ENCODE measurements at places on chromosomes 16 and 17.
A peak's percentile ranks its signal among the peaks of the same experiment; 100 is the strongest.

GRCh38 chr17:62572888-62573401 lies 54.5 kb upstream of the MRC2 start:
- DNase-seq: no peak

GRCh38 chr16:154217-155030 lies 2.0 kb downstream of the HBZ start:
- no peak for DNase-seq

DNA sequence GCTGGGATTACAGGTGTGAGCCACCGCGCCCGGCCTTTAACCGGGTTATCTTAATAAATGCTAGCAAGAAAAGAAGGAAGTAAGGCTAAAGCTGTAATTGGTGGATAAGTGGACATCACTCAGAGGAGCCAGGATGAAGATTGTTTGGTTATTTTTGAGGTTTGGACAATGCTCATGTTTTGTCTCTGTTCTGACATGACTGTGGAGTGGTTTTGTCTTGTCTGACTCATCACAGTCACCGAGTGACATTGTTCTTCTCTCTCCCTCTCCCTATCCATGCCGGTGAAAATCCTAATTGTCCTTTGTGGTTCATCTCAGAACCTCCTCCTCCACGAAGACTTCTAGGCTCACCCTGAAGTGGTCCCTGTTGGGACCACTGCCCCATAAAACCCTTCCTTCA lies 23.5 kb upstream of the GRIN2A start:
- DNase-seq: no peak

DNA sequence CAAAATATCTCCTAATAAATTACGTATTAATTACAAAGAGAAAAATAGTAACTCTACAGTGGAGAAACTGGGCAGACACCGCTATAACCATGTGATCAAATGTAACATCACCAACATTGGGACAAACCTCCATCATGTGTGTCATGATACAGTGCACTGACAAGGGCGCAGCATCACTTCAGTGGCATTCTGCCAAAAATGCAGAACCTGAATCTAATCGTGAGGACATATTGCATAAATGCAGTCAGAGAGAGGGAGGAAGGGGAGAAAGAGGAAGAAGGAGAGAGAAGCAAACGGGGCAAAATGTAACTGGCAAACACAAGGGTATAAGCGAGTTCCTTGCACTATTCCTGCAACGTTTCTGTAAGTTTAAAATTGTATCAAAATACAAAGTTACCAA lies 74.2 kb upstream of the MARCHF10 start:
- no peak for DNase-seq

DNA sequence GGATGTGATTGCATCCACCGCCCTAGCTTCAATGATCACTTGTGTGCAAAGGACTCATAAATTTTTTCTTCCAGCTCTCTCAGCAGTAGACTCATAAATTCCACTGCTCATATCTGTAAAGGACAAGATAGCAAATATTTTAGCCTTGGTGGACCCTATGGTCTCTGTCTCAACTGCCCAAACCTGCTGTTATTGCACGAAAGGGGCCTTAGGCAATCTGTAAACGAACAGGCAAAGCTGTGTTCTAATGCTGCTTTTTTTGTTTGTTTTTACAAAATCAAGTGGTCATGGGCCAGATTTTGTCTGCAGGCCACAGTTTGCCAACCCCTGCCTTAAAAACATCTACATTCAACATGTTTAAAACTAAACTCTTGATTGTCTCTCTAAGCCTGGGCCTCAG lies 34.1 kb downstream of the FAM20A start:
- no peak for DNase-seq

DNA sequence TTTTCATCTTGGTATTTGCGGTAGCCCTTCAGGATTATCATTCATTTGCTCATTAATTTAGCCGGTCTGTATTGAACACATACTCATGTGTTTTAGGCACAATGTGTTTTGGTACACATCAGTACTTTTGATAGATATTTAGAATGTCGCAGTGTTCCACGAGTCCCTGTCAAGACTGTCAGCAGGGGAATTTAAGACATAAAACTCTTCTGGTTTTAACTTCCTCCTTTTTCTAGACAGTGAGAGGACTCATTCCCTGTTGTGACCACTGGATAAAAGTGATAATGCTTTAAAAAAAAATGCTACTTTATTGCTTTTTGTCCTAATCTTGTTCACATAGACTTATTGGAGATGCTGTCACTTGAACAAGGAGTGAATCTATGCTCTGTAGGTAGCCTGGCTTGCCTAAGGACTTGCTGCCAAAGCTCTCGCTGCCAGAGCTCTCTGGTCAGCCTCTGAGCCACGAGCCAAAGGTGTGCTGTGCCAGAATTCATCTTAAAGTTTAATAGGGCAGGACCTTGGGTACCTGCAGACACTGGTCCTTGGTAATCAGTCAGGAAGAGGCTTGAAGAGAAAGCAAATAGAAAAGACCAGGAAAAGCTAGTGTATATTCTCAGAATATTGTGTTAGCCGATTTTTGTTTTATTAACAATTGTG lies 5.4 kb downstream of the DCAF7 start:
- DNase-seq: no peak

- DNase-seq: no peak
Observed at GRCh38 chr16:50083996-50084395, 18.2 kb downstream of the HEATR3 start.

DNA sequence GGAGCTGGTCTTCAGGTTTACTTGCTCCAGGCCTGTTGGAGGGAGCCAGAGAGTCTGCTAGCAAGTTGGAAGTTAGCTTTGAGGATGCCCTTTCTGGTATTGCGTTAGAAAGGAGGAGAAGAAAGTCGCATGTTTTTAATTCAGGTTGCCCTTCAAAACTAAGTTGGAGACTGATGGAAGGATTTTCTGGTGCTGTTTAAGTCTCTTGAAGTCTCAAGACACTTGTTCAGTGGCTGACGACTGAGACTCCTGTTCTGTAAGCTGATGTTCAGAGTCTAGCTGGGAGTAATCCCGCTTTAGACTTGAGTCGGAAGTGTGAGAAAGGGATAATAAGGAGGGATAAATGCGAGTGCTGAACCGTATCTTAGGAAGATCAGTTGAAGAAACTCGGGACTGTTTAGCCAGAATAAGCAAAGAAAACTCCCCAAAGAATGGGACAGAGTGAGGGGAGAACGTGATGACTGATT lies 740 bp downstream of the AATF start:
- DNase-seq: no peak

- no peak for DNase-seq
Observed at GRCh38 chr16:26005336-26005735, 313.6 kb downstream of the HS3ST4 start.

- DNase-seq: no peak
Observed at GRCh38 chr17:9615486-9615885, 29.8 kb upstream of the USP43 start.

DNA sequence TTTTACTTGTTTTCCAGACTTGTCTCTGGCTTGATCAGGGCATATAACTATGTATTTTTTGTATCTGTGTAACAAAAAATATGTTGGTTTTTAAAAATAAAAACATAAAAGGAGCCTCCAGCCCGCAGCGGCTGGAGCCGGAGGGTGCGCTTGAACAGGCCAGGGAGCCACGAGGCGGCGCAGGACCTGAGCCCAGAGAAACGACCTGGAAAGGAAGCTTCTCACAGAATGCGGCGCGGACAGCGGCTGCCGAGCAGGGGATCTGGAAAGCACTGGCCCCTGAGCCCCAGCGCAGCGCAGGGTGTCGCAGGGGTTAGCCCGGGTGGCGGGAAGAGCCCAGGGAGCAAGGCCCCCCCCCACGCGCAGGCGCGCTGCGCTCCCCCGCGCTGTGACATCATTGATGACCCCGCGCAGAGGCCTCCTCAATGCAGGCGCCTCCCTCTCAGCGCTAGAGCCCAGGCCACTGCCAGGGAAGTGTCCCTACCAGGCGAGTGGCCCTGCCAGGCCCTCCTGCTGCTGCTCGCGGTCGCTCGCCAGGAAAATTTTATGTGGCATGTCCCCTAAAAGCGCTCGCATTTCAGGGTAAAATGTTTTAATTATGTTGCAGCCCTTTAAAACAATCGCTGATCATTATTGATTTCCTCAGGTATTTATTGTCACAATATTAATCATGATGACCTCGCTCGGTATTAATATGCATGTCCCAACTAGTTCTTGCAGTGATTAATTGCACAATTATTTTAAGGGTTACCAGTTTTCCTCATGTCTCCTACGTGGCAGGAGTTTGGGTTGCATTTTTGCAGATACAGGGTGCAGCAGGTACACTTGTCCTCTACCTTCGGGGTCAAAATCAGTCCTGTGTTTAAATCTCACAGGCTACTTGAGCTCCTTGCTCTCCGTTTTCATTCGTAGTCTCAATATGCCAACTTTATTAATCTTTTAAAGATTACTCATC lies 134.2 kb downstream of the USP22 start:
- DNase-seq: peak; percentile 34

GRCh38 chr16:30644334-30644830 lies 6.4 kb upstream of the PRR14 start:
- peak; percentile 86 for DNase-seq

GRCh38 chr16:64452446-64452845 lies 669.4 kb downstream of the CDH11 start:
- no peak for DNase-seq

GRCh38 chr17:40730970-40731369 lies 24.2 kb downstream of the KRT25 start:
- no peak for DNase-seq

- DNase-seq: no peak
Observed at GRCh38 chr16:14007450-14007849, 63.7 kb upstream of the MRTFB start.

GRCh38 chr17:37683454-37683984 lies 40.3 kb upstream of the DDX52 start:
- no peak for DNase-seq

DNA sequence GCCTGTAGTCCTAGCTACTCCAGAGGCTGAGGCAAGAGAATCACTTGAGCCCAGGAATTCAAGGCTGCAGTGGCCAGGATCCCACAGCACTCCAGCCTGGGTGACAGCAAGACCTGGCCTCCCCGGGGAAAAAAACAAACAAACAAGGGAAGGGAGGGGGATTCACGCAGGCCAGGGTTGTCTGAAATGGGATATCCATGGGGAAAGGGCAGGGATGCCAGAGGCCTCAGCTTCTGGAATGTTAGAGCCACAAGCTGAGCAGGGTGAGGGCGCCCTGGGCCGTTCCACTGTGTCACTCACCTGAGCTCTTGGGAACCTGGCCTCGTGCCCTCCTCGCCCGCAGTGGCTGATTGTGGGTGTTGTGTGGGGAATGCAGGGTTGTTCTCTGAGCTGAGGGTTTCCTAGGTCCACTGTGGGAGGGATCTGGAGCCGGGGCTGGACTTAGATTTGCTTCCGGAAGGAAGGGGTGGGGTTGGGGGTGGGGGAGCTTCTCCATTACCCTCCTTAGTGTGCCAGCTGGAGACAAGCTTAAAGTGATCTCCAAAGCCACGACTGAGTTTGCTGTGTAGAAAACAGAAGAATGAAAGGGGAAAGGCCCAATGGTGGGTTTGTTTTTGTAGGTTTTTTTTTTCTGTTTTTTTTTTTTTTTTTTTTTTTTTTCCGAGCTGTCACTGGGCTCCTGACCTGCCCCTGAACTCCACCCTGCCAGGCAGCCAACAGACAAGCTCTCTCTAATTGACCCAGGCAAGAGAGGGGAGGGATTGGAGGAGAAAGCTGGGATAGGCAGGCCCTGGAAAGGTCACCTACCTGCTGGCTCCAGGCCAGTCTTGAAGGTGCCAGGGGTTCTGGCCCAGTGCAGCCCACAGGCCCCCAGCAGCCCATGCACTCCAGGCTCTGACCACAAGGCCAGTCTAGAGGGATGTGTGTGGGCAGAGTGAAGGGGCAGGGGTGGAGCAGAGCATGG lies at the start of gene SULT1A1:
Gene SULT1A1 (minus strand): TSS at position 414 of the 964 bp plus-strand sequence. CDS start 1,189 bp downstream, outside the sequence.
- DNase-seq: no peak

DNA sequence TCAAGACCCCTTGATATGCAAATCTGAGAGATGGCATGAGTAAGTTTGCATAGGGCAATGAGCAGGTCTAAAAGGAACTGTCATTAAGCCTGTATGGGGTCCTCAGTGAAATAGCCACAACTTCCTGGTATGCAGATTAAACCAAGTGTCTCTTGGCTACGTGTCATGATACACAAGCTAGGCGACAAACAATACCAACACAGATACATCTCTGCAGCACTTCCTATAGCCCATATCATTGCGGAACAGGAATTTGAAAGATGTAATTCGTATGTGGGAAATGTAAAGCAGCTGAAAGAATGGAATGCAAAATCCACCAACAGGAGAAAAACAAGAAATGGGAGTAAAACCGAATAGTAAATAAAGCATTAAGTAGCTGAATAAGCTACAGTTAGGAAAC lies 12.9 kb downstream of the PRSS22 start:
- DNase-seq: no peak

- no peak for DNase-seq
Observed at GRCh38 chr17:58529275-58529674, 14.8 kb upstream of the MTMR4 start.

GRCh38 chr17:39359994-39360393 lies 41.4 kb downstream of the FBXL20 start:
- DNase-seq: no peak

DNA sequence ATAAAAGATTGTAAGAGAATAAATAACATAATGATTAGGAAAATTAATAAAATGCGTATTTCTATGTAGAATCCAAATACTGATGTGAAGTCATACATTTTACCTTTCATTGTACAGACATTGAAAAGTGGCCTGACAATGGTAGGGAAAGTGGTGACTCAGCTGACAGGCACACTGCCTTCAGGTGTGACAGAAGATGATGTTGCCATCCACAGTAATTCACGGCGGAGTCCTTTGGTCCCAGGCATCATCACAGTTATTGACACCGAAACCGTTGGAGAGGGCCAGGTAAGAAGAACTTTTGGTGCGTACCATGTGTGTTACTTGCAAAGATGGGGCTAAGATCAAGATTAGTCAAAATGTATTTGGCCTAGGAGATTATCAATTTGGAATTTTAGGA lies 232.8 kb downstream of the BCAS3 start:
- no peak for DNase-seq

All from cerebellar nuclear complex (tissue), 1 donor.